ENCODE measurements at places on chromosomes 3 and 15. TPM values are rescaled to one million over a fixed set of nuclear protein-coding genes. Genes with fewer than 3 reads are reported as not detected.
A peak's percentile ranks its signal among the peaks of the same experiment; 100 is the strongest.

GRCh38 chr3:171116824-171117395, 90.4 kb upstream of the SLC2A2 start:
- H3K4me1 ChIP-seq = peaks cover 7% of the 10 kb centered on the region
- no peaks in the 10 kb centered on the region for H3K27me3 ChIP-seq
- peaks cover 86% of the 10 kb centered on the region for H3K36me3 ChIP-seq

- H3K36me3 ChIP-seq = no peaks in the 10 kb centered on the region
- no peak overlapping the region for H3K27ac ChIP-seq
- peaks cover 13% of the 10 kb centered on the region for H3K27me3 ChIP-seq
- no peak for DNase-seq
- H3K4me1 ChIP-seq = no peaks in the 10 kb centered on the region
Observed at GRCh38 chr15:39360452-39360851, 220.4 kb upstream of the THBS1 start.

GRCh38 chr3:138947495-138948121, 591 bp downstream of the FOXL2NB start:
- H3K27me3 ChIP-seq = peaks cover 67% of the 10 kb centered on the region
- peaks cover 46% of the 10 kb centered on the region for H3K4me1 ChIP-seq
- no peak overlapping the region for H3K27ac ChIP-seq
- DNase-seq = no peak
- no peaks in the 10 kb centered on the region for H3K36me3 ChIP-seq

DNA sequence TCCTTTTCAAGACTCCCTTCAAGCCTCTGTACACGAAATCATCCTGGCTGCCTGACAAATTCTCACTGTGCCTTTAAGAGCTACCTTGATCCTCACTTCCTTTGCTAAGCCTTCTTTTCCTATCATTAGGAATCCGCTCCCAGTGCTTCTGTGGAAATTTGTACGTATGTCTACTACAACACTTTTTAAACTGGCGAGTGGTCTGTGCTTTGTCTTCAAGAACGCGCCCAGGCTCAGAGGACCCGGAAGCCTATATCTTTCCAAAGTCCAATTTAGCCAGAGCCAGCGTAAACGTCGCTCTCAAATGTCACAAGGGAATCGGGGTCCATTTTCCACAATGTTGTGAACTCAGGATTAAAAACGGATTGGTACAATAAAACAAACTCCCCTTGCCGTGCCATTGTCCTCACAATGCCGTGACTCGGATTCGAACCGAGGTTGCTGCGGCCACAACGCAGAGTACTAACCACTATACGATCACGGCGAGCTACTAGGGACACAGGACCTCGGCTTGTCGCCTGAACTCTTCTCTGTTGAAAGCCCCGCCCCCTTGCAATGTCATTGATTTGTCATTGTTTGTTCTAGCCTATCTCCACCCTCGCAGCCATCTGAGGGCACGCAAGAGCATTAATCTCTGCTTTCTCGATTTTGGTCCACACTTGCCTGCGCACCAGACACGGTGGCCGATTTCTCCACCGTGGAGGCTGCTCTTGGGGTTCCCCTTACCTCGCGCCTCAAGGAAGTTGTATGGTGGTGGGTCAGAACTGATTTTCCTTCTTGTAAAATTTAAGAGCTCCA, 12.4 kb upstream of the SHF start:
- no peaks in the 10 kb centered on the region for H3K36me3 ChIP-seq
- no peak overlapping the region for H3K27ac ChIP-seq
- peaks cover 22% of the 10 kb centered on the region for H3K4me1 ChIP-seq
- no peak overlapping the region for H3K4me3 ChIP-seq
- no peaks in the 10 kb centered on the region for H3K27me3 ChIP-seq
- DNase-seq = peak; percentile 99

DNA sequence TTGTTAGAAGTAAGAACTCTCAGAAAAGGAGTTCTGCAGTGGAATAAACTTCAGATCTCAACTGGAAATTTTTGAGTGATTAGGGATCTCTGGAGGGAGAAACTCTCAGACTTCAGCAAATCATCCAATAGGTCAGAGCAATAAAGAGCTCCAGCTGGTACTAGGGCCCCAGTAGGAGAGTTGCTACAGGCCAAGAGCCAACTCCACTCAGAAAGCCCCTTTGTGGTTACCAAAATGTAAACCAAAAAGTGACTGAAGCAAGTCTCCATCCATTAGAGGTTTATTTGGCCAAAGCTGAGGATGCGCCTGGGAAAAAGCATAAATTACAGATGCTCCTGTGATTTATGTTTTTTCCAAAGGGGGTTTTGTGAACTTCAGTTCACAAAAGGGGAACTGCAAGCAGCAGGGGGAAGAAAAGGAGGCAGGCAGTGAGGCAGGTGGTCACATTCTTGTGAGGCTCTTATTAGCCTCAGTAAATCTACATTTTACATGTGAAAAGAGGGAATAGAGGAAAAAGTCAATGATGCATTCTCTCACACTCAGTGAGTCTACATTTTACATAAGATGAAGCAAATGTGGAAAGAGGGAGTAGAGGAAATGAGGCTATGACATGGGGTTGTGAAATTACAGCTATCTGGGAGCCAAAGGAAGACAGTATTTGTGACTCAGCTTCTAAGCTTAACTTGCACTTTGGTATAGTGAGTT, 92.4 kb upstream of the DAZL start:
- H3K36me3 ChIP-seq = no peaks in the 10 kb centered on the region
- H3K4me3 ChIP-seq = no peak overlapping the region
- H3K27ac ChIP-seq = no peak overlapping the region
- H3K27me3 ChIP-seq = peaks cover 3% of the 10 kb centered on the region

Gene GPR156
- not detected for total RNA-seq

DNA sequence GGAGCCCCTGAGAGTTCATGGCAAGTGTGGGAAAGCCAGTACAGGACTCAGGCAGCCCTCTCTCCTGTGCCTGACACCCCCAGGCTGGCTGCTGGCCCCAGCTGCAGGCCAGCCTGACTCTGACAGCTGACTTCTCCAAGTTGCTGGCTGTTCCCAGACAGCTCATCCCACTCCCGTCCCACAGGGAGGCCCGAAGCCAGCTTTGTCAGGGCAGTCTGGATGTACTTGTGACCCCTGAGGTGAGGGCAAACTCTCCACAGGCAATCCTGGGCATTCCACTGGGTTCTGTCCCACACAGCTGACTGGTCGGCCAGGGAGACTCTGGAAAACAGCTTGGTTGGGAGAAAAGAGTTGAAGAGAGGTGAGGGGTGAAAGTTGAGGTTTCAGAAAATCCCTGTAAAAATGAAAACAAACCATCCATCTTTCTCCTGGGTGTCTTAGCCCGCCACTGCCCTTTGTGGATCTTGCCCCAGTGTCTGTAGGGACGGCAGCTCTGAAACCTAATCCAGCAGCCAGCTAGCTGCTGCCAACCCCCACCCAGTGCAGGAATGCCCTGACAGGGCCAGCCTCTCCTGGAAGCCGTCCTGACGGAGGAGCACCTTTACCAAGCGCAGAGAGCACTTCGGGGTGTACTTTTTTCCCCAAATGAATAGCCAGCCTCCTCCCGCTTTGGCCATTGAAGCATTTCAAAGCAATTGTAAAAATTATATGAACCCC, 87.9 kb downstream of the DNAJB8 start:
- no peak overlapping the region for H3K27ac ChIP-seq
- H3K27me3 ChIP-seq = no peaks in the 10 kb centered on the region
- H3K36me3 ChIP-seq = no peaks in the 10 kb centered on the region
- H3K4me3 ChIP-seq = no peak overlapping the region
- peaks cover 9% of the 10 kb centered on the region for H3K4me1 ChIP-seq
- no peak for DNase-seq

GRCh38 chr15:70827721-70828120, 26.2 kb downstream of the LARP6 start:
- no peak for DNase-seq
- no peaks in the 10 kb centered on the region for H3K4me1 ChIP-seq
- peaks cover 9% of the 10 kb centered on the region for H3K27me3 ChIP-seq
- H3K36me3 ChIP-seq = no peaks in the 10 kb centered on the region

GRCh38 chr3:69212411-69213160, 90.2 kb upstream of the LMOD3 start:
- H3K27ac ChIP-seq = no peak overlapping the region
- no peaks in the 10 kb centered on the region for H3K36me3 ChIP-seq
- H3K4me3 ChIP-seq = no peak overlapping the region
- H3K27me3 ChIP-seq = no peaks in the 10 kb centered on the region

DNA sequence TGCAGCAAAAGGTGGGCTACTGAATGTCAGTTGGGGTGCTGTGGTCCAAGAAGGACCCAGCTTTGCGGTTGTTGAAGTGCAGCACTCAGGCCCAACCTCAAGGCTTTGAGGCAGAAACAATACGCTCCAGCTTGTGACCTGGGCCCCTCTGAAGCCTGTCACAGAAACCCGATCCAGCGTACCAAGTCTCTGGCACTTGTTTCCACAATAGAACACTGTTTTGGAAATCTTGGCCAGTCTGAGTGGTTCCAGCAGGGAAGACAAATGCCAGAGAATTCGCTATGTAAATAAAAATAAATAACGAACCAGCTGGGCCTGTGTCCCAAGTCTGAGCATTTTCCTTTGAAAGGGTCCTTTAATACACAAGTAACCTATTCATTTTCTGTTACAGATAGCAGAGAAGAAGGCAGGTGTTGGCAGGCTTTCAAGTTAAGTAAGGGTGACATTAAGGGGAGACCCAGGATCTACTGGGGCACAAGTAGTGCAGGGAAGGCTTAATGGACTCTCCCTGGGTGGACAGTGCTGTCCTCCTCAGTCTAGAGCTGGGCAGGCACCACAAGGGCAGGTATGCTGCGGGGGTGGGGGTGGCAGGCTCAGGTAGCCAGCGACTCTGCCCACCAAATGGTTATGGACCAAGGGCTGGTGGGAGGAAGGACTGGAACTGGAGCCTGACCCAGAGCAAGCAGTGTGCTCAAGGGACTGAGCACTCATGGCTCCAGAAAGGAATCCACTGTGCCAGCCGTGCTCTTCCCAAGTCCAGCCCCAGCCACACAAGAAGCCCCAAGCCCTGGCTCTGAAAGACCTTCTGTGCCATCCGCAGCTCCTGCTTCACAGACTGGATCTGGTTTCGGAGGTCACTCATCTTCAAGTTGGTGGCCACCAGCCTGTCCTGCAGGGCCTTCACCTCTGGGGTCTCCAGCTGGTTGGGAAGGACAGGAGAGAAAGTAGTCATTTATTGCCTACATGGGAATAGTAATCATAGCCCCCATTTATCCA, 26.3 kb downstream of the CCDC13 start:
- DNase-seq = no peak
- no peaks in the 10 kb centered on the region for H3K36me3 ChIP-seq
- H3K27ac ChIP-seq = no peak overlapping the region
- H3K4me1 ChIP-seq = no peaks in the 10 kb centered on the region

Gene PPARG
- total RNA-seq = not detected

DNA sequence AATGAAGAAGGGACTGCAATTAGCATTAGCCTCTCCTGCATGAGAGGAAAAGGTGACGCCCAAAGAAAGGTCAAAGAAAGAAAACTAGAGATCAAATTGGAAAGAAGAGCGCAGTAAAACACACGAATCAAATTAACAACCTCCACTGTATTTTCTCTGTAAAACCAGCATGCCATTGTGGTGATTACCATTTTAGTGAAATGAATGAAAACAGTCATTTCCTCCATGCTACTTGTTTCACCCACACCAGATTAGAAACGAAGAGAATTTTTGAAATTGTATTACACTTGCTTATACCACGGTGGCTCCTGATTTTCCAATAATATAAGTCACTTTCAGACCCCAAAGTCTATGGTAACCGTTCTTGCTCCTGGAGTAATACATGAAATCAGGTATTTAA, 71.6 kb downstream of the SUMF1 start:
- H3K36me3 ChIP-seq = peaks cover 54% of the 10 kb centered on the region
- no peak overlapping the region for H3K27ac ChIP-seq

Gene STRIT1
- total RNA-seq = not detected

- no peak overlapping the region for H3K4me3 ChIP-seq
- no peak overlapping the region for H3K27ac ChIP-seq
- no peaks in the 10 kb centered on the region for H3K4me1 ChIP-seq
Observed at GRCh38 chr15:58201516-58201915, 63.3 kb downstream of the AQP9 start.

Data from naive thymus-derived CD8-positive, alpha-beta T cell (primary cell).